Omental fat pad (tissue), 4 donors: ENCODE measurements at places on chromosomes 11 and 22. TPM values are rescaled to one million over a fixed set of nuclear protein-coding genes. Genes with fewer than 3 reads are reported as not detected.

- no peak for DNase-seq
These were observed 2.4 kb upstream of the CTSD start for GRCh38 chr11:1765871-1766718.

DNA sequence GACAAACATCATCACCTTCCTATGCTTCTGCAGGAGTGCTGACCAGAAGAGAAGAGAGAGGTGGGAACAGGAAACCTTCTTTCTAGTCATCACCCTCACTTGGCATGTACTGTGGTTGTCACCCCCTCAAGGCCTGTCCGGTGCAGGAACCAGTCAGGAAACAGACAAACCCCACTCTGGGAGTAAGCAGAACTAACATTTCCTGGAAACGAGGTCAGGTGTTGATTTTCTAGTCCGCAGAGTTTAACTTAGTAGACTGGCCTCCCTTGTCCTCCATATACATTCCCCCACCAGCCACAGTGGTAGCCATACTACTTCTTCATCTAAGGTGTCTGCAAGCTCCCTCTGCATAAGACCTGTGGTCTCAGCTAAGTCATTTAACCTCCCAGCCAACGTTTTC is 80.7 kb upstream of the NCAM1 start:
- DNase-seq: no peak

Gene SMIM38
- total RNA-seq: 1.6 TPM

DNA sequence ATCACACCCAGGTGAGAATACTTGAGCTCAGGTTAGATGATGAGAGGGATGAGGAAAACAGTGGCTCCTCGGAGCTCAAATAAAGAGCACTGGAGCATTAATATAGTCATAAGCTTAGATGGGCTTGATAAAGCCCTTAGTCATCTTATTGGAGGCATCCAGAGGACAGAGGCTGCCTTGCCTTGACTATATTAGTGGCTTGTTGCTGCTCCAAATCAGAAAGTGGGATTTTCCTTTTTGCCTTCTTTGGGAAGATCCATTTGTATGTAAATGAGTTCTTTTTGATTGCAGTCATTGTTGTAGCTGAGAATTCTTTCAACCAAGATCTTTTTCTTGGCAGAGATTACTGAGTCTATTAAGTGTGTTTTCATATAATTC is 18.9 kb downstream of the ADM start:
- DNase-seq: no peak

Gene GRIK4
- not detected for total RNA-seq

DNA sequence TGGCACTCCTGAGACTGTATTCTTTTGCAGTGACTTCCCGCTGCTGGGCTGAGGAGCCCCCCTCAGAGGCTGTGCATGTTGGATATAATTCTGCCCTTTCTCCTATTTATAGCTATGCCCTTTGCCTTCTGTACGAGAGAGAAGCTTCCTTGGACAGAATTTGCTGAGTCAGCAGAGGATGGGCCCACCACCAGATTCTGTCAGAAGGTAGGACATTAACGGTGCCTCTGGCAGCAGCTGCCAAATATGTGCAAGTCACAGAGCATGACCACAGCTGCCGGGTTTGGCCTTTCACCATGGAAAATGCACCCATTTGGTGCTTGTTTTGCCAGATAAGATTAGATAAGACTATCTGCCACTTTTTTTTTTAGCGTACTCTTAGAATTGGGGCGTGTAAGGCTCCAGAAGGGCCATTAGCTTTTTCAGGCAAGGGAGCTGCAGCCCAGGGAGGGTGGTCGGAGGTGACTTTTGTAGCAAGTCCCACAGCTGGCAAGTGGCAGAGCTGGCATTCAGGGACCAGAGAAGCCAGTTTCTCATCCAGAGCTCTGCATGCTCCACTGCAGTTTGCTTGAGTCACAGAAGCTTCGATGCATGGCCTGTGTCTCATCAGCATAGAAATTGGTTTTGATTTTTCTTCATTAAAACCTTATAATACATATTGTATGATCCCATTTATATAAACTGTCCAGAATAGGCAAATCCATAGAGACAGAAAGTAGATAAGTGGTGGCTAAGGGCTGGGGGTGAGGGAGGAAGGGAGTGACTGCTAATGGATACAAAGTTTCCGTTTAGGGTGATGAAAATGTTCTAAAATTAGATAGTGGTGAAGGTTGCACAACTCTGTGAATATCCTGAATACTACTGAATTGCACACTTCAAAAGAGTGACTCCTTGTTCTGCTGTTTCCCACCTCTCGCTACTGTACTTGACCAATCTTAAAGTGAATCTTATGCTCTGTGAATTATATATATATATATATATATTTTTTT is 15.8 kb downstream of the UPB1 start:
- DNase-seq: no peak

GRCh38 chr11:32838505-32839274 is 9.0 kb downstream of the PRRG4 start:
- DNase-seq: no peak

DNA sequence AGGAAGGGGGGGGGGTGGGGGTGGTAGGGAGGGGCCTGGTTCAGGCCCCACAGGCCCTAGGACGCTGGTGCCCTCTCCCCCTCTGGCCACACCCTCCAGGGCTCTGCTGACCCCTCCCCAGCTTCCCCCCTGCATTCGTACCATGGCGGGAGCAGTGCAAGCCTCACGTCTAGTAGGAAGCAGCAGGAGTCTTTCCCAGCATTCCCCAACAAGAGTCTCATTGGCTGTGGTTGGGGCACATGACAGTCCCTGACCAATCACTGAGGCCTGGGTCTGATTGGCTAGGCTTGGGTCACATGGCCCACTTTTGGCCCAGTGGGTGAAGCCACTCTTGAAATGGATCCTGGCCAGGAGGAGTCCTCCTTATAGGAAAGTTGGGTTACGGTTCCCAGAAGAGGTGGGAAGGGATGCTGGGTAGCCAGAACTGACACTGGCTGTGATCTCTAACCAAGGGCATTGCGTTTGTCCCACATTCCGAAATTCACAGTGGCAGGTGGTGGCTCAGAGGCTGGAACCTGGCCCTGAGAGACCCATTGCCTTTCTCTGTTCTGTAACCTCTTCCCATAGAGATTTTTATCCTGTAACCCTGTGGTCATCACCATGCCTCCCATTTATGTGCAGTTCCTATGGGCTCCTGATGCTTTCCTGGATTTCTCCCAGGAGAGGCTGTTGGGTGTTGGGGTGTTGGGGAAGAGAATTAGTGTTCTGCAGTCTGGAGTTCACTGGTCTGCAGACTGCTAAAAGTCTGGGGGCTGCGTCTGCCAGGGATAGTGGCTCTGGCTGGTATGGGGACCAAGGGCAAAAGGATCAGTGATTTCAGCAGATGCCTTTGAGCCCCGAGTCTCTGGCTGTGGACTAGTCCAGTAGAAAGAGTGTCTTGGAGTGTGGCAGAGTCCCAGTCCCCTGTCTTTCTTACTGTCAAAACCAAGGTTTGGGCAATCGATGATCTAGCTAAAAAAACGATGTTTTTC is 58.9 kb upstream of the MYEOV start:
- DNase-seq: no peak

DNA sequence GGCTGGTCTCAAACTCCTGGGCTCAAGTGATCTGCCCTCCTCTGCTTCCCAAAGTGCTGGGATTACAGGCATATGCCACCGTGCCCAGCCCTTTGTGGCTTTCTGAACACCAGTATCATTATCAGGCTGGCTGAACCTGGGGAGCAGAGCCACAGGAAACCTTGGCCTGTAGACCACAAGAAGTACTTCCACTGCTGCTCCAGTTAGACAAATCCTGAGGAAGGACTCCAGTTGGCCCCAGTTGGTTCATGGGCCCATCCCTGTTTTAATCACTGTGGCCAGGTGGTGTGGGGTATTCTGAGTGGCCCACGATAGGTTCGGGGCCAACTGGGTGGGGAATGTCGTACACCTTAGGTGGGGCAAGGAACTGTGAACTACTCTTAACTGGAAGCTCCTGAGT is 5.5 kb upstream of the DUSP18 start:
- DNase-seq: no peak

GRCh38 chr11:16669799-16670415 is 68.5 kb upstream of the C11orf58 start:
- DNase-seq: no peak

DNA sequence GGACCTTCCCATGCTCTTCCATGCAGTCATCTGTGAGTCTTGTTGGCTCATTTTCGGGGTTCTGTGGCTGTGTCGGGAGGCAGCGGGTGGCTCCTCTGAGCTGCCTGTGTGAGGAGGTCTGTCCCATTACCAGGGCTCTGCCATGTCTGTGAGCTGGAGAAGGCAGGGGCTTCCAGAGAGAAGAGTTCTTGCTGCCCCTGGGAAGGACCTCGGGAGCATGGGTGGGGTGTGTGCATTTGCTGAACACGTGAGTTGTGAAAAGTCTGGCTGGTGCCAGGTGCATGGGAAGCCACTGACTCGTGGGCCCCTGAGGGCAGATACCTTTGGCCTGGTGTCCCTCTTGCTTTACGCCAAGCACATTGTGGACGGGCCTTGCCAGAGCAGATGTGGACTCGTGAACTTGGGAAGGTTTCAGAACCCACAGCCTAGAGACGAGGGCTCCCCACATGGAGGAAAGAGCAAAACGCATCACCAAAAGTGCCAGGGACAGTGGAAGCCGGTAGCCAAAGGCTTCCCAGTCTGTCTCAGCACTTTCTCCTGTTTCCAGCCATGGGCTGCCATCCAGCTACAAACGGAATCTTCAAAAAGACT is 1324.5 kb downstream of the BRD1 start:
- DNase-seq: no peak

DNA sequence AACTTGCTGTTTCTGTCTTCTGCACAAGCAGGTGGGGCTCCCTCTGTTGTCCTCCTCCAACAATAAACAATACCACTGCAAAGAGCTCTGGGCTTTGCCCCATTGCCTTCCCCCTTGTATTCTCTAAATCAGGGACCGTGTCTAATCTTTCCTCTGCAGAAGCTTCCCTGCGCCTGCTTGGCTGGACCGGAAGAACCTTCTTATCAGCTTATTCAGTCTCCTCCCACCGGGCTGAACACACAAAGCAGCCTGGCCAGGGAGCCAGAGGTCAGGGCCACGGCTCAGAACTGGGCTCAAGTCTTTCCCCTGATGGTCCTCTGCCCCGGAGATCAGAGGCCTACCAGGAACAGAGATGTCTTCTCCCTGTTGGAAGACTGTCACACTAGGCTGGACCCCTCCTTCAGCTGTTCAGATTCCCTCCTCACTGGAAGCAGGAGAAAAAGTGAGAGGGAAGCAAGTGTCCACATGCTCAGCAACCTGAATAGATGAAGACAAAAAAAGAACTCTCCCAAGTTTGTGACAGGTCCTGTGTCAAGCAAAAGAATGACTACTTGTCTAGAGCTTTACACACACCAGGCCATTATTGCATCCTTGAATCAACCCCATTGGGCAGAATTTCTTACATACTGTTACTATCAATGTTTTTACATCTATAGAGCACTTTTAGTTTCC is 63.7 kb downstream of the RAB30 start:
- DNase-seq: no peak

DNA sequence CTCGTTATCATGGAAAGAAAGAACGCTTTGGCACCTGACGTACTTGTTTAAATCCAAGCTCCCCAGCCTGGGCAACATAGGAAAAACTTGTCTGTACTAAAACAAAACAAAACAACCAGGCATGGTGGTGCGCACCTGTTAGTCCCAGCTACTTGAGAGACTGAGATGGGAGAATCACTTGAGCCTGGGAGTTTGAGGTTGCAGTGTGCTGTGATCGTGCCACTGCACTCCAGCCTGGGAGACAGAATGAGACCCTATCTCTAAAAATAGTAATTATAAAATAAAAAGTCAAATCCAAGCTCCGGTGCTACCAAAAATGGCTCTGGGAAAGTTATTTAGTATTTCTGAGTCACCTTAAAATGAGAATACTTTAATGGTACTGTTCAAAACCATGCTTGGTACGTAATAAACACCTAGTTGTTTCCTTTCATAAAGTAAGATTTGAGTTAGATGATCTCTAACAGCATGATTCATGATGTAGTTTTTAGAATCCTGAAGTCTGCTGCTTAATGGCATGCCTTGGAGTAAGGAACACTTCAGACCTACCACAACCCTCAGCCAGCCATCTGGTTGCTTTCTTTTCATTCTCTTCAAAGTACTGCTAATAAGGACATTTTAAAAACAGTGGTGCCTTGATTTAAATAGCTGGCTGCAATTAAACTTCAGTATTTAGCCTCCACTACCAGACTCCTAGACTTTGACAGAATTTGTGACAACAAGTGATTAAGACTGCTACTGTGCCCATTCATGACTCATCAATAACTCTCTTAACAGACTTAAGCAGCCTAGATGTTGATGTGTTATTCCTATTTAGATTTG is 8.4 kb downstream of the PPME1 start:
- no peak for DNase-seq

DNA sequence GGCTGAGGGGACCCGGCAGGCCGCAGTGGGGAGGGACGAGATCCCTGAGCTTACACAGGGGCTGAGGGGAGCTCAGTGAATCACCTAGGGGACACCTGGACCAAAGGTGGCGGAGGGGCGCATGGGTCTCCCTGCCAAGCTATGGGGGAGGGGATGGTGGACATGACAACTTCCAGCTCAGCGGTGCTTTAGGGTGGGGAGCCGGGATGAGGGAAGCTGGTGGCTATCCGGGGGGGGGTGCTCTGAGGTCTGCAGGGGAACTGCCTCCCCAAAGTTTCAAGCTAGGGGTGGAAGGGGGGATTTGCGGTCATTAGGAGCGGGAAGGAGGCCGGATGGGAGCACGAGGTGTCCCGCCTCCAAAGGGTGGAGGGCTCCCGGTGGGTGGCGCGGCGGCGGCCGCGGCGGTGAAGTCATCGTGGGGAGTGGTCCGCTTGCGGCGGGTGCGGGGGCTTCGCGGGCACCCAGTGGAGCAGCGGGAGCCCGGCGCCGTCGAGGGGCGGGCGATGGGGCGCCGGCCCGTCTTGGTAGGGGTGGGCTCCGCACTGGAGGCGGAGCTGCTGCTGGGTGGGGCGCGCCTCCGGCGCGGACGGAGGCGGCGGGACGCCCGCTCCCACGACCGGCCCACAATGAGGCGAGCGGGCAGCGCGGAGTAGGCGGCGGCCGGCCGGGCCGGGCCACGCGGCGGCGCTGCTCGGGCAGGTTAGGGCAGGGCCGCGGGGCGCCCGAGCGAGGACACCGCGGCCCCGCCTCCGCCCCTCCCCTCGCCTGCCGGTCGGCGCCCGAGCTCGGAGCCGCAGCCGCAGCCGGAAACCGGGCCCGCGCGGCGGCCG is at the start of gene MICALL1:
MICALL1 (plus strand) TSS at position 764 of the 830 bp plus-strand sequence. CDS start 126 bp downstream, outside the sequence.
- no peak for DNase-seq

DNA sequence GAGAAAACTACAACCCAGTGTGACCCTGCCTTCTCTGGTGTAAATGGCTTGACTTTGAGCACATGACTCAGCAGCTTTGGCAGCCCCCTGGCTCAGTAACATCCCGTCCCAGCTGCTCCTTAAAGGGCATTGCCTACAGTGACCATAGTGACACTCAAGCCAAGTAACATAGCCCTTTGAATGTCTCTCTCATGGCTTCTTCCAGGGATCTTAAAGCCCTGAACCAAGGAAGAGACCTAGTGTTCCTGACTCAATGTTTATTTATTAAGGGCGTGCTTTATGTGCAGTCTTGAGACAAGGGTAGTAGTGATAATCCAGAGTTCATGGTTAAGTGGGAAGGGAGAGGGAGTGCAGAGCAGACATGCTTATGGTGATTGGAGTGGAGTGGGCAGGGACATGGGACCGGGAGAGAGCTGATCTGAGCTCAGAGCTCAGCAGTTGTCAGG is 125.7 kb downstream of the PARVA start:
- no peak for DNase-seq

Gene TIGD3
- 0.38 TPM for total RNA-seq

Gene SCN2B
- total RNA-seq: not detected

Gene PYGM
- total RNA-seq: 25.9 TPM

Gene MCAM
- total RNA-seq: 613 TPM
